Mucosa of gallbladder (tissue), 1 donor: ENCODE measurements at places on chromosomes 13 and 19. TPM values are rescaled to one million over a fixed set of nuclear protein-coding genes. Genes with fewer than 3 reads are reported as not detected.
A peak's percentile ranks its signal among the peaks of the same experiment; 100 is the strongest.

Gene IL17D
- total RNA-seq: 7.1 TPM

Gene VSIG10L
- 11.3 TPM for total RNA-seq

Gene CAPN12
- total RNA-seq: 206 TPM

Gene POSTN
- total RNA-seq: 22.4 TPM

Gene HNRNPL
- total RNA-seq: 284 TPM

Gene SIGLEC9
- 6.3 TPM for total RNA-seq

Gene ZNF526
- 12.1 TPM for total RNA-seq

Gene RXFP2
- total RNA-seq: not detected

GRCh38 chr13:85864963-85865530 lies 65.8 kb upstream of the SLITRK6 start:
- DNase-seq: no peak

DNA sequence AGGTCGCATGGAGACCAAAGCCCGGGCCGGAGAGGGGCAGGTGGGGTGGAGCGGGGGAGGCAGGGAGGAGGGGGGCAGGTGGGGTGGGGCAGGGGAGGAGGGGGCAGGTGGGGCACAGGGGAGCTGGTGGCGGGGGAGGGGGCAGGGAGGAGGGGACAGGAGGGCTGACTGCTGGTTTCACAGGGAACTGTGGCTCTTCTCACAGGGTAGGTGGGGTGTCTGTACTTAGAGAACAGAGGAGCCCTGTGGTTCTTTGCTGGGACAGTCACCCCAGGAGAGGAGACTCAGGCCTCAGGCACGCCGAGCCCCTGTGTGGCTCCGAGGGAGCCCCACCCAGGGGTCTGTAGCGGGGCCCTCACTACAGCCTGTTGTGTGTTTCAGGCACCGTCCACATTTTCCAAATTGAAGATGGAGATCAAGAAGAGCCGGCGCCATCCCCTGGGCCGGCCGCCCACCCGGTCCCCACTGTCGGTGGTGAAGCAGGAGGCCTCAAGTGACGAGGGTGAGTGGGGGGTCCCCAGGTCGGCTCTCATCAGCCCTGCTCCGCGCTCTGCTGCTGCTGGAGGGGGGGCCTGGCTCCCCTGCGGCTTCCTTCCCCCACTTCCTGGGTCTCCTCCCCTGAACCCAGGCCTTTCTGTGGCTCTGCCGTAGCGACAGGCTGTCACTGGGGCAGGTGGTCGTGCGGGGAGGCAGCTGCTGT lies 162.7 kb downstream of the KDM4B start:
- no peak for DNase-seq

GRCh38 chr13:46313024-46313423 lies 74.0 kb downstream of the RUBCNL start:
- DNase-seq: no peak

DNA sequence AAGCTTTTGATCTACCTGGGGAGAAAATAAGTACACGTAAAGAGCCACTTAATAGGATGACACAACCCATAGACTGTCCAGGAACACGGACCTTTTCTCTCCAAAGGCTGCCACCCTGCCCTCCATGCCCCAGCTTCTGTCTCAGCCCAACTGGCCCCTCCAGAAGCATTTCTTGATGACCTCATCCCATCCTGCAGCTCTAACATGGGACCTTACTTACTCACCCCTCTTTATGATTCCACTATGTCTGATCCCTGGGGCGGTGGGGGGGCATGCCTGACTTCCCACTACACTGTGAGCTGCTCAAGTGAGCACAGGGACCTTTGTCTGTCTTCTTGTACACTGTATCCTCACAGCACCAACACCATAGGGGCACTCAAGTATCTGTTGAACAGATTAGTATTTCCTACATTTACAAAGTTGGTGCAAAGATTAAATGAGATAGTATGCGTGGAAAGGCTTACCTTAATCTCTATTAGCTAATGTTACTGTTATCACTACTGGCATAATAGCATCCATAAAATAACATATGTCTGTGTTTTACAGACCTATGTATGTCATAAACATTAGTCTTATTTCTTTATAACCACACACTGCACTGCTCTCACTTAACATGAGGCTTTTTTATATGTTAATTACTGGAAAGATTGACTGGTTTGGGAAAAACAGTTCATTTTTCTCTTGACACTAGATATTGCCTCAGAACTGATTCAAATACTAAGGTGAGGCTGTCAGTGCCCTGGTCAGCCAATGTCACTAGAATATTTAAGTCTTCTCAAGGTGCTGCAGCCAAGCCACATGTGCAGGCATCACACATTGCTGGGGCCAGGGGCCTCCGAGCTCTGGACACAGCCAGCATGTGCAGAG lies 100.9 kb downstream of the FOXO1 start:
- DNase-seq: no peak

DNA sequence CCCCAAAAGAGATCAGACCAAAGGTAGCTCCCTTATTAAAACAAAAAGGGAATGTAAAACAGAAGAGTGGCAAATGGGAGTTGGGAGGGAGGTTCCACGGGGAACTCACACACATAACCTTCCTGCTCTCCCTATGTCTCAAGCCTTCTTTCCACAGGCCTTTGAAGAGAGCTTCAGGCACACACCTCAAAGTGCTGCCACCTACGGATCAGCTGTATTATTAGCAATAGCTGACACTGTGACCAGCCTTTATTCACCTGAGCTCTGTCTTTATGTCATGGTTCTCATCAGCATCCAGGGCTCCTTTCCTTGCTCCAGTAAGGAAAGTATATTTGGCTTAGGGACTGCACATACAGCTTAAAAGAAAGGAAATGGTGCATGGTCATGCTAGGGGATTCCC lies 11.3 kb downstream of the ZNF571 start:
- no peak for DNase-seq

GRCh38 chr13:74092711-74093110 lies 41.5 kb downstream of the KLF12 start:
- DNase-seq: no peak

- no peak for DNase-seq
These were observed 21.8 kb upstream of the PLEKHF1 start for GRCh38 chr19:29643361-29643935.

DNA sequence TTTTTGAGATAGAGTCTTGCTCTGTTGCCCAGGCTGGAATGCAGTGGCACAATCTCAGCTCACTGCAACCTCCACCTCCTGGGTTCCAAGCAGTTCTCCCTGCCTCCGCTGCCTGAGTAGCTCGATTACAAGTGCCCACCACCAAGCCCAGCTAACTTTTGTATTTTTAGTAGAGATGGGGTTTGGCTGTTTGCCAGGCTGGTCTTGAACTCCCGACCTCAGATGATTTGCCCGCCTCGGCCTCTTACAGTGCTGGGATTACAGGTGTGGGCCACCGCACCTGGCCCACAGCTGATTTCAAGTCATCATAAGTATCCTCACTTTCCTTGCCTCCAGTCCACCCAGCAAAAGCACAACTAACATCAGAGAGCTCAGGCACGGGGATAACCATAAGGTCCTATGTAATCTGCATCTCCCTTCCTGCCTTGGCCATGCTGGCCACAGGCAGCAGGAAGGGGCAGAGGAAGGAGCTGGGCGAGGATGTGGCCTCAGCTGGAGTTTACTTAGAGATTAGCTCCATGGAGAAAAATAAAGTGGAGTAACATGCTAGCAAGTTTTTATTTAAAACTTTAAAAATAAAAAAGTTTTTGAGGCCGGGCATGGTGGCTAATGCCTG lies 22.9 kb upstream of the ADGRE1 start:
- no peak for DNase-seq

- DNase-seq: no peak
These were observed 262.7 kb downstream of the DNAJC15 start for GRCh38 chr13:43285933-43286597.

DNA sequence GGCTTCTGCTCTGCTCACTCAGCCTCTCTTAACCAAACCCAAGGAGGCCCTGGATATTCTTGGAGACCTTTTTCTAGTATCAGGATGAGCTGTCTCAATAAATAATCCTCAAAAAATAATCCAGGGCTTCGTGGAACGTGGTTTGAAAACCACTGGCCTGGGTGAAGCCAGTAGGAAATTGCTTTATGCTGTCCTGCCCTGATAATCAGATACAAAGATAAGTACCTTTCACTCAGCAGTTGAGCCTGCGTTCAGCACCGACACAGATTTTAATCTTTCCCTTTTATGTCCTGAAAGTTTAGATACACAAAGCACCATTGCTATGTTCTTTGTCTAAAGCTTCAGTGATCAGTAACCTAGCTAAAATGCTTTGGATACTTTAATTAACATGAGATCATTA lies 460.0 kb downstream of the RFC3 start:
- no peak for DNase-seq

GRCh38 chr19:13160557-13160956 lies 10.3 kb downstream of the IER2 start:
- peak; percentile 44 for DNase-seq

DNA sequence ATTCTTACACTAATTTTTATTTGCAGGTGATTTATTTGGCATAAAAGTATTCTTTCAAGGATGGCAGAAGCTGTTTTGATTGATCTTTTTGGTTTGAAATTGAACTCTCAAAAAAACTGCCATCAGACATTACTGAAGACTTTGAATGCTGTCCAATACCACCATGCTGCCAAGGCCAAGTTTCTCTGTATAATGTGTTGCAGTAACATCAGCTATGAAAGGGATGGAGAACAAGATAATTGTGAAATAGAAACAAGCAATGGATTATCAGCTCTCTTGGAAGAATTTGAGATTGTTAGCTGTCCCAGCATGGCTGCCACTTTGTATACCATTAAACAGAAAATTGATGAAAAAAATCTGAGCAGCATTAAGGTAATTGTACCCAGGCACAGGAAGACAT lies 1.2 kb downstream of the LACC1 start:
- no peak for DNase-seq

DNA sequence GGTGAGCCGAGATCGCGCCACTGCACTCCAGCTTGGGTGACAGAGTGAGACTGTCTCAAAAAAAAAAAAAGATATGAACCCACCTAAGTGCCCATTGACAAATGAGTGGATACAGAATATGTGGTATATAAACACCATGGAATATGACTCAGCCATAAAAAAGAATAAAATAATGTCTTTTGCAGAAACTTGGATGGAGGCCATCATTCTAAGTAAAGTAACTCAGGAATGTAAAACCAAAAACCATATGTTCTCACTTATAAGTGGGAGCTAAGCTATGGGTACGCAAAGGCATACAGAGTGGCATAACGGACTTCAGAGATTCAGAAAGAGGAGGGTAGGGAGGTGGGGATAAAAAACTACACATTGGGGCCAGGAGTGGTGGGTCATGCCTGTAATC lies 29.5 kb downstream of the PLA2G4C start:
- DNase-seq: no peak

DNA sequence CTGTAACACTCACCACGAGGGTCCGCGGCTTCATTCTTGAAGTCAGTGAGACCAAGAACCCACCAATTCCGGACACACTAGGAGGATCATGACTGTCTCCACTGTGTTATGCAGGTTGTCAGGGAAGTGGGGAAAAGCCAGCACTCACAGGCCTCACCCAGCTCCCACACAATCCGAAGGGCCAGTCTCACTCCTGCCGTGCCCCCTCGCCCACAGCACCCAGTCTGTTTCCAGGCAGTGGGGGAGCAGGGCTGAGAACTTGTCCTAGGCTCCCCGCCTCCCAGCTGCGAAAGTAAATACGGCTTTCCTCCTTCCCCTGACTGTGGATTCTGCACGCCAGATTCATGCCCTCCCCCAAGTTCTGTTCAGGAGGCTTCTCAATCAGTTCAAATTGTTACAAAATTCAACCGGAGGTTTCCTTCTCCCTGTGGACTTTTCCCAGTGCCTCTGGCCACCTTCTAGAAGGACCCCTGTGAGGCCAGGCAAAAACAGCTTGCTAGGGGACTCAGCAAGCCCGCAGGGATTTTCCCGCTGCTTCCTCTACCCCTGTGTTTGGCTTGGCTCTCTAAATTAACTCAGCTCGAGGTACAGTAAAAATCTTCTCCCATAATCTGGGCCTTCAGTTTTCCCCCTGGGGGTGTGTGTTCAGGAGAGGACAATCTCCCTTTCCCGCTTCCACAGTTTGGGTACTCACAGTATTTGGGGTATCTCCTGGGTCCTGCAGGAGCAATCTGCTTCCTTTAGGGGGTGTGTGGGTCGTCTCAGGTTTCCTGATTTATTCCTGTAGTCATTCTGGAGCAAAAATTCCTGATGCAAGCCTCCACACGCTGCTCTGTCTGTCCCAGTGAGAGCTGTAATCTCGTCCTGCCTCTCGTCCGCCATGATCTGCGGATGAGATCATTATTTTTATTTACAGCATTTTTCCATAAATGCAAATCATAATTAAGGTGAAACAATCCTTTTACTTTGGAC lies 899.8 kb downstream of the GPC5 start:
- DNase-seq: no peak

- no peak for DNase-seq
These were observed 2.6 kb upstream of the LGALS4 start for GRCh38 chr19:38815059-38816001.

GRCh38 chr19:4536798-4537197 lies 1.8 kb upstream of the PLIN5 start:
- no peak for DNase-seq

DNA sequence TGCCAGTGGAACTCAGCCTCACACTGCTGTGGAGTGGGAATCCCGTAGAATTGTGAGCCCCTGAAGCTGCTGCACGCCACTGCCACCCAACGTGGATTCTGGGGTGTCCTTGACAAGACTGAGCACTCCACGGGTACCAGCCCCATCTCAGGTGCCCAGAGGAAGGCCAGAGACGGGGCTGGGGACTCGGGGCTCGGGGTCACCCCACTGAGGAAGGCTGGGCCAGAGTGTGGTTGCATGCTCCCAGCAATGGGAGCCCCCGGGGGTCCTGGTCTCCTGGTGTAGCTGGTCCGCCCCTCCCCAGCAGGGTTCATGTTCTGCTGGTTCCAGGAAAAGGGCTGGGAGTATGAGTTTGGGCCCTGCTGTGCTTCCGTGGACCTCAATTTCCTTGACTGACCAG lies 15.2 kb downstream of the DAPK3 start:
- no peak for DNase-seq

DNA sequence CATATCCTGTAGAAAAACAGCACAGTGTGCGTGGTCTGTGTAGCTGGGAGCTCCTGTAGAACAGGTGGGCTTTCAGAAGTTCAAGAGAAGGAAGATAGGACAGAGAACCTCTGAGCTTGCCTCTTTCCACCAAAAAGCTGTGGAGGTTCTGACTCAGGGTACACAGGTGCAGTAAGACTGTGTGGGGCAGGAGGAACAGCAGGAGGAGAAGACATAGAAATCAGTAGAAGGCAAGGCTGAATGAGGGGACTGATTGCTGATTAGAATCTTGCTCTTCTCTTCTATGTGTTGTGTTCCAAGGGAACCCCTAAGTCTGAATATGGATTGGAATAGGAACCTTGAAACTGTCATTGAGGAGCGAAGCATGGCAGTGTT lies 122.7 kb downstream of the AKAP11 start:
- no peak for DNase-seq

DNA sequence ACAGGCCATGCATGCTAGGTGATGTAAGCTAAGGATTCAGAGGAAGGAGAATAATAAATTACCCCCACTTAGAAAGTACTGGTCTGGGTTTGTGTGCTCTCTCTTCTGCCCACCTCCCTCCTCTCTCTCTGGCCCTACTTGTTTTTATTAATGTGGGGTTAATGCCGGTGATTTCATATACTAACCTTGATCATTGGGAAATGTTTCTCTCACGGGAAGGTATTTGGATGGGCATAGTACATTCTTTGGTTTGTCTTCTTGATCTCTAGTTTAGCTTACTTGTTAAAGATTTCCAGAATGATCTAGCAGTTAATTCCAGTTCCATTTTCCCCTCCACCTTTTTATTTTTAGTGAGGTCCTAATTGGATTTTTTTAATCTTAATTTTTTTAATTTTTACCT lies 24.6 kb downstream of the ARHGAP35 start:
- no peak for DNase-seq
